Activated CD8-positive, alpha-beta memory T cell treated with anti-CD3 and anti-CD28 coated beads for 36 hours (primary cell): ENCODE measurements at places on chromosomes 3 and 15. TPM values are rescaled to one million over a fixed set of nuclear protein-coding genes. Genes with fewer than 3 reads are reported as not detected.

SUSD5 gene
- not detected for total RNA-seq

DUOXA2 gene
- not detected for total RNA-seq

BOC gene
- total RNA-seq: not detected

FMN1 gene
- total RNA-seq: 0.13 TPM

ST3GAL6 gene
- not detected for total RNA-seq

ASB14 gene
- not detected for total RNA-seq

MKRN2OS gene
- not detected for total RNA-seq

ISLR2 gene
- total RNA-seq: not detected

WDR93 gene
- total RNA-seq: not detected

PML gene
- total RNA-seq: 38.9 TPM

AMT gene
- total RNA-seq: 0.99 TPM

GALNT15 gene
- total RNA-seq: not detected

CIB2 gene
- 2.6 TPM for total RNA-seq

NANOGP8 gene
- not detected for total RNA-seq

FOXL2NB gene
- total RNA-seq: not detected
